ENCODE measurements at places on chromosomes 7 and 10.

DNA sequence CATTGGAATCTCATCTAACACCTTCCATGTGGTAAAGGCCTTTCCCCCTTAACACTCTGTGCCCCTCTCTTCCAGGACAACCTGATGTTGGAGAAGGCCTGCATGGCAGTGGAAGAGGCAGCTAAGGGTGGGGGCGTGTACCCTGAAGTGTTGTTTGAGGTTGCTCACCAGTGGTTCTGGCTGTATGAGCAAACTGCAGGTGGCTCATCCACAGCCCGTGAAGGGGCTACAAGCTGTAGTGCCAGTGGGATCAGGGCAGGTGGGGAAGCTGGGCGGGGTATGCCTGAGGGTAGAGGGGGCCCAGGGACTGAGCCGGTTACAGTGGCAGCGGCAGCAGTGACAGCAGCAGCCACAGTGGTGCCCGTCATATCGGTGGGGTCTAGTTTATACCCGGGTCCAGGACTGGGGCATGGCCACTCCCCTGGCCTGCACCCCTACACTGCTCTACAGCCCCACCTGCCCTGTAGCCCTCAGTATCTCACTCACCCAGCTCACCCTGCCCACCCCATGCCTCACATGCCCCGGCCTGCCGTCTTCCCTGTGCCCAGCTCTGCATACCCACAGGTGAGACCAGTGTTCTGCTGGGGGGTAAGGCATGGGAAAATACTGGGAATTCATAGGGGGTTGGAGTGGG is 12.4 kb downstream of the NDST2 start:
- DNase-seq, result no peak

GRCh38 chr7:24824896-24825295 is 67.6 kb upstream of the GSDME start:
- no peak for DNase-seq

GRCh38 chr10:13788711-13789447 is 202.1 kb downstream of the PRPF18 start:
- DNase-seq, result no peak

- no peak for DNase-seq
These were observed 15.0 kb upstream of the GFRA1 start for GRCh38 chr10:116287906-116288501.

GRCh38 chr10:100506596-100507356 is 12.9 kb downstream of the SEC31B start:
- no peak for DNase-seq

DNA sequence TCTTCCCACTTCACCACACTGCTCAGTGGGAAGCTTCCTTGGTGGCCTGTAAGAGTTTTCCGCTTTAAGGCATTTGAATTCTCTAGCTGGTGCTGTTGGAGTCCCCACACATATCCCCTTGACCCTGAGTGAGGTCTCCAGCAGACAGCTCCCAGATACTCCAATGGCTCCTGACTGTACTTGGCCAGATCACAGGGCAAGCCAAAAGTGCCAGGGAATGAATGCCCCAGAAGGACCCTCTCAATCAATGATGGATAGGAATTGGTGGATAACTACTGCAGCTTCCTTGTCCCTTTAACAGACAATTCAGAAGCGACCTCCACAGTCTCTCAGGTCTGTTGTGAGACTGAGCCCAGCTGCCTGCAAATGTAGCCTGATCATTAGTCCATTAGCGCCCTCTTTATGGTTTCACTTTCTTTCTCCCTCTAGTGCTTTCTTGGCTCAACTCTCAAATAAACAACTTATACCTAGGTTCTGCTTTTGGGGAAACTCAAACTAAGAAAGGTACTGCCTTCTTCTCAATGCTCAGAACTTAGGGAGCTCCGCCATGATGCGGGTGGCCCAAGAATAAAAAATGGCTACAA is 283.0 kb downstream of the TCF7L2 start:
- DNase-seq, result no peak

GRCh38 chr7:96244244-96244991 is 77.5 kb downstream of the SLC25A13 start:
- no peak for DNase-seq

- no peak for DNase-seq
These were observed 166.0 kb upstream of the ZNF32 start for GRCh38 chr10:43814663-43815062.

- no peak for DNase-seq
These were observed 10.1 kb downstream of the ELFN1 start for GRCh38 chr7:1679966-1680730.

- DNase-seq, result no peak
These were observed 91.4 kb downstream of the ZMIZ1 start for GRCh38 chr10:79160191-79160590.

DNA sequence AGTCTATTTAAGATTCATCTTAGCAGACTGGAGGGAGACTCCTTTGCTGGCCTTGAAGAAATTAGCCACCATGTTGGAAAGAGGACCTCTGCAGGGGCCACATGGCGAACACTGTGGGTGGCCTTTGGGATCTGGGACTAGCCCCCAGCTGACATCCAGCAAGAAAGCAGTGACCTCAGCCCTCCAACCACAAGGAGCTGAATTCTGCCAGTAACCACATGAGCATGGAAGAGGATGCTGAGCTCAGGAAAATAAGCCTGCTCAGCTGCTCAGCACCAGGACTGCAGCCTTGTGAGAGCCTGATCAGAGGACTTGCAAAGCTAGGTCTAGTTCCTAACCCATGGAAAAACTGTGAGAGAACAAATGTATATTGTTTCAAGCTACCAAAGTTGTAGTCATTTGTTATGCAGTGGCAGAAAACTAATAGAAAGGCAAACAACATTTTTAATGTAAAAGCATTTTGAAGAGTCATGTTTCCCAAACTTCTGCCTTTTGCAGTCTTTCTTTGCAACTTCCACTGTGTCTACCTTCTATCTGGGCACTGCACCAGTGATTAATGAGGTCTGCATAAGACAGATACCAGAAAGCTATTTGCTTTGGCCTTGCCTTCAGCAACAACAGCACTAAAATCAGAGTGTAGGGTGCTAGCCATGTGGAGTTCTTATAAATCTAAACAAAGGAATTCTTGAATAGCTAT is 183.7 kb downstream of the FGFR2 start:
- no peak for DNase-seq

DNA sequence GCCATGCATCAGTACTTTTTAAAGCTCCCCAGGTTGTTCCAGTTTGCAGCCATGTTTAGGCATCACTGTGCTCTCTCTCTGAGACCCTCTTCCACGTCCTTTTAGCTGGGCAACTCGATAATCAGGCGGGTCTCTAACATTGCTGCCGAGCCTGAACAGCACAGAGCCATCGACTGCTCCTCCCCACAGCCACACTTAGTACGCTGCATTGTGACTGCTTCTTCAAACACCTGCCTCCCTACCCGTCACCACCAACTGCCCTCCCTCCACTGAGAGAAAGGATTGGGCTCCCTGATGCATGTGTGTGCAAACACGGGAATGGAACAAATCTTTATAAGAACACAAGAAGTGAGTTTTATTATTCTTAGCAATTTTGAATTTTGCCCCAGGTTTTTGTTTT is 11.4 kb upstream of the TACR2 start:
- DNase-seq, result no peak

- no peak for DNase-seq
These were observed 196.2 kb downstream of the NRG3 start for GRCh38 chr10:82071231-82071630.

DNA sequence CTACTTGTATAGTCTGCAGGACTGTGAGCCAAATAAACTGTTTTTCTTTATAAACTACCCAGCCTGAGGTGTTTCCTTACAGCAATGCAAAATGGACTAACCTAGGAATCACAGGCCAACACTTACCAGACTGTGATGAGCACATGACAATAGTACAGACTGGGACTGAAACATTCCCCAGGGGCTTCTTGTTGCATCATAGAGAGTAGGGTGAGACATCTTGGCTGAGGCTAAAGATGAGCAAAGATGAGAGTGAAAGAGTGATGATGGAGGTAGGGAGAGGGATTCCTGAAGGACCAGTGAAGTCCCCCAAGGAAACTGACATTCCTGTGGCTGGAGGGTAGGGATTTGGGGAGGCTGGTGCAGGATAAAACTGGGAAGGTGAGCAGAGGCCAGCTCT is 194.4 kb downstream of the TPST1 start:
- DNase-seq, result no peak

- no peak for DNase-seq
These were observed 233.6 kb downstream of the SEMA3D start for GRCh38 chr7:84953234-84953633.

Measured in NCI-H2029 (cell line).